Cardiac septum (tissue), 1 donor: ENCODE measurements at places on chromosomes 16 and 17. TPM values are rescaled to one million over a fixed set of nuclear protein-coding genes. Genes with fewer than 3 reads are reported as not detected.

- no peak for DNase-seq
Measured at GRCh38 chr17:37530420-37530819, 40.7 kb downstream of the DUSP14 start.

SUMO2 gene
- total RNA-seq, result 214 TPM

DNA sequence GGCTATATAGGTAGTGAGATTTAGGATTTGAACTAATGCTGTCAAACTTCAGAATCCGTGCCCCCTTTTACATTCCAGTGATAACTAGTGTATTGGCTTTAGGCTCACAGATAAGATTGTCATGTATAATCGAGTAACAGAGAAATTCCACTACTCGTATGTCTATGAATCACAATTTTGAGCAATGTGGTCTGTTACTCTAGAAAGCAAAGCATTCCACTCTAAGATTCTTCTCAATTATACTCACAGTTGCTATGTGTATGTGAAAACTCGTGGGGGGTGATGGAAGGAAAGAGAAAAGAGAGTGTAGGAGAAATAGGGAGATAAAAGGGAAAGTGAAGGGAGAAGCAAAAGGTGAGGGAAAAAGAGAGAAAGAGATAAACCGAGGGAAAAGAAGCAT is 1175.1 kb upstream of the GOT2 start:
- DNase-seq, result no peak

DNA sequence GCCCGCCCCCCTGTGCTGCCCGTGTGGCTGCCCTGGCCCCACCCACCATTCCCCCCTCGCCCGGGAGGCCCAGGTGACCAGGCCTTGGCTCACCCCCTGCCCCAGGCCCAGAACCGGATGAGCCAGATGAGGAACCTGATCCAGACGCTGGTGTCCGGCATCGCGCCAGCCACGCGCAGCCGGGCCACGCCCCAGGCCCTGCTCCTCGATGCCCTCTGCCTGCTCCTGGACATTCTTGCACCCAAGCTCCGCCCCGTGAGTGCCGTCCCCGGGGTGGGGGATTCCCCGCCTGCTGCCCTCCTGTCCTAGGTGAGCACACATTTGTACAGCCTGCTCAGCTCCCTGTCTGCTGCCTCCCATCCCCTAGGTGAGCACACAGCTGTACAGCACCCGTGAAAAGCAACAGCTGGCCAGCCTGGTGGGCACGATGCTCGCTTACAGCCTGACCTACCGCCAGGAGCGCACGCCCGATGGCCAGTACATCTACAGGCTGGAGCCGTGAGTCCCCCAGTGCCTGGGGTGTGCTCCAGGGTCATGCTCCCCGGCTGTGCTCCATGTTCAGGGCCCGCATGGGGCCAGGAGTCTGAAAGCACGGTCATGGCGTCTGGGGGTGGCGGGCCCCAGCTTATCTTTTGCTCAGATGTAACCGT is 4.8 kb downstream of the GNG13 start:
- DNase-seq, result no peak

UNC13D gene
- 7.9 TPM for total RNA-seq
